ENCODE measurements at places on chromosomes 2 and 18. TPM values are rescaled to one million over a fixed set of nuclear protein-coding genes. Genes with fewer than 3 reads are reported as not detected.

DNA sequence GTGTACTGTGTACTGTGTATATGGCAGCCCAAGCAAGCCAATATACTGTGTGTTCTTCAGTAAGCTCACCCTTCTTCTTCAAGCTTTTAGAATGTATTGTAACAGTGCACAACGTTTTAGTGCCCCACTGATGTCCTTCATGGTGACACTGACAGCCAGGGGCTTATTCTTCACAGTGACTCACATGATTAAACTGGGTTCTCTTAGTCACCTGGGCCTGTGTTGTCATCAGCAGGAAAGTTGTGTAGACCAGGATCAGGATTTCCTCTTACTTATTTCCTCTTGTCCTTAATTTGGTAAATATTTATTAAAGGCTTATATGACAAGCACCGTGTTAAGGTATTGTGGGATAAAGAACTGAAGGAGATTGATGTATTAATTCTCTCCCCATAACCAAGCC is 67.9 kb upstream of the THOC1 start:
- no peak for DNase-seq

DNA sequence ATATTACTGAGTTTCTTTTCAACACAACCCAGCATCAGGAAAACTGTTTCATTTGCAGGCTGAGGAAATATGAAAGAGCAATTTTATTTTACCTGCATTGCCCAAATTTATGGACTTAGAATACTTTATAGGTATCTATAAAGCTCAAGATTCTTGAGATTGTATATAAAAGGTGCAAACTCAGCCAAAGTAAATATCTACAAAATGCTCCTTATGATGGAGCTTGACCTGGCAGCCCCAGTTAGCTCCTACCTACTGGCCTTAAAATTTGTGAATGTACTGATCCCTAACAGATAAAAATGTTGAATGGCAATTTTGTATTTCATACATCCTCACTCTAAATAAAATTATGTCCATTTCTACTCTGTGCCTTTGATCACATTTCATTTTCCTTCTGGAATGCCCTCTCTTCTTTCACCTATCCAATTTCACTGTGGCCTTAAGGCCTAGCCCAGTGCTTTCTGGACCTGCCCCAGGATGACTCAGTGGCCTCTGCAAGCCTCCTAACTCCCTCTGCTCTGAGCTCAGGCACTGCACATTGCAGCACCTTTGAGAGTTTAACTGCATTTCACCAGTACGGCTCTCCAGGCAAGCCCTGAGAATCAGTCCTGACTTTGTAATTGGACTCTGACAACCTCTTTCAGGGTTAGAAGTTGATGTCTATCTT is 125.9 kb downstream of the ANTXR1 start:
- DNase-seq = no peak

GRCh38 chr2:141380008-141380979 is 750.5 kb downstream of the LRP1B start:
- DNase-seq = no peak

DNA sequence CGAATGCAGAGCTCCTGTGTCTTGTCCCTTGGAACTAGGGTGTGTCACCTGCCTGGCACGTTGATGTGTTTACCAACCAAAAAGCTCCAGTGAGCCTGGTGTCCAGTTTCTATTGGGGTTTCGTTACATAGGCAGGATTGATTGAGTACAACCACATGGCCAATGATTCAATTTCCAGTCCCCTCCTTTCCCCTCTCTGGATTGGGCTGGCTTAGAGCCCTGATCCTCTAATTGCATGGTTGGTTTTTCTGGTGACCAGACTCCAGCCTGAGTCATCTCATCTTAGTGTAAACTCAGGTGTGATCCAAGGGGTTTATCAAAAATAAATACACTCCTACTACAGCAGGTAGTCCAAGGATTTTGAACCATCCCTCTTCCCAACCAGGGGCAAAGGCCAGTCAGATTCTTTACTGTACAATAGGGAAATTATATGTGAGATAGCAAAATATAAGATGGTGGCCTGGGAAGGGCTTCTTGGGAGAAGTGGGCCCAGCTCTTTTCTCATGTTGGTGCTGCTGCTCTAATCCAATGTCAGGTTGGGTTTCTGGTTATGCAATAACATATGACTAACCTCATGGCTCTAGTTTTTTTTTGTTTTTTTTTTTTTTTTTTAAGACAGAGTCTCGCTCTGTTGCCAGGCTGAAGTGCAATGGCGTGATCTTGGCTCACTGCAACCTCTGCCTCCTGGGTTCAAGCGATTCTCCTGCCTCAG is 64.7 kb upstream of the MGAT5 start:
- no peak for DNase-seq

GRCh38 chr2:84768840-84769239 is 112.0 kb downstream of the TRABD2A start:
- no peak for DNase-seq

DNA sequence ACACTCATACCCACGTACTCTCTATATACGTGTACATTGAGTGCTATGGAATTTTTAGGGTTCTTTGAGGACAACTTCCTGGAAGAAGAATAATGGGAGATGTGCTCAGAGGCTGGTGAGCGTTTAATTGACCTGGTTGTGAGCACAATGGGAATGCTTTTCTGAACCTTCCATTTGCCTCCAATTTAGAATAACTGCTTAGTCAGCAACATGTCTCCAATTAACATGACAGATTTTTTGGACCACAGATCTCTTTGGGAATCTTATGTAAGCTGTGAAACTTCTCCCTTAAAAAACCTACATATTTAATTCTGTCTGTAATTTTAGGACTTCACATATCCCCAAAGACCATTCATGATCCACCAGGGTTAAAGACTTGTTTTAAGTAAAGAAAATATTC is 166.7 kb upstream of the TNP1 start:
- no peak for DNase-seq

- DNase-seq = no peak
These were observed 26.8 kb upstream of the NABP1 start for GRCh38 chr2:191650896-191651773.

DNA sequence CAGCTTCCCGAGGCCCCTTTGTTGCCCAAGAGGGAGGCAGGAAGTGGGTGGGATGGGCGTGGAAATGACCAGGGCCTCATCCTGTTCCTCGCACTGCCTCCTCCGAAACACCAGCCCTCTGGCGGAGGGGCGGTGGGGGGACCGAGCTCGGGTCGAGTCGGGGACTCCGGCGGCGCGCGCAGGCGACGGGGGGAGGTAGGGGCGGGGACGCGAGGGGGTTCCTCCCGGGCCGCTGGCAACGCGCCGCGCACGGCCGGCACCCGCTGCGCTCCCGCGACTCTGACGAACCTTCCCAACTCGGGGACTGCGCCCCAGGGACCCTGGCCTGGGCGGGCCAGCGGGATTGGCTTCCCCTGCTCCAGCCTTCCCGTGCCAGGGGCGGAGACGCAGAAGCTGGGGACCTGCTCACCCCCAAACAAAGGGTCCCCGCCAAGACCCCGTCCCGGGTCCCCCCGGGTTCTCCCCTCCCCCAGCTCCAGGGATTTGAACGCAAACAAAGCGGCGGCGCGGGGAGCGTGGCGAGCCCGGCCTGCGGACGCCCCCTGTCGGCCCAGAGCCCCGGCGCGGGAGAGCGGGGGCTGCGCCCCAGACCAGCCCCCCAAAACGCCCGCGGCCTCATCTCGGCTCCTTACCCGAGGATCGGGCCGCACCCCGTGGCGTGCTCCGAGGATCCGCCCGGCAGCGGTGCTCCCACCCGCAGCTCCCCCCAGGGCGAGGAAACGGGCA is 1.2 kb downstream of the SEMA4C start:
- peak; percentile 97 for DNase-seq

GRCh38 chr2:153917570-153917969 is 45.8 kb downstream of the GALNT13 start:
- DNase-seq = no peak

- DNase-seq = no peak
These were observed 339.6 kb upstream of the DCC start for GRCh38 chr18:52000435-52000834.

DNA sequence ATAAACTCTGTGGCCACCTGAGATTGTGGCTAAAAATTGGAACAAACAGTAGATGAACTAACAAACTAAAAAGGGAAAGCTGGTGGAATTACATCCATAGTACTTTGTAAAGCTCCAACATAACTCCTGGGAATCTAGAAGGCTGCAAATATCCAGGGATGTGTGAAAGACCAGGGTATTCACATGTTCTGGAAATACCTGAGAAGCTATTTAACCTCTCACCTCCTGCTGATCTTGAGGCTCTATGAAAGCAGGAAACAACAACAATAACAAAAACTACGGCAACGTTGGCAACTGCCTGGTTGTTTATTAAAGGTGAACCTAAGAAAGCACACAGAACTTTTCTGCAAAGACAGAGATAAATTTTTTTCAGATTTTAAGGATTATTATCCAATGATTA is 171.3 kb downstream of the CCDC178 start:
- DNase-seq = no peak

DNA sequence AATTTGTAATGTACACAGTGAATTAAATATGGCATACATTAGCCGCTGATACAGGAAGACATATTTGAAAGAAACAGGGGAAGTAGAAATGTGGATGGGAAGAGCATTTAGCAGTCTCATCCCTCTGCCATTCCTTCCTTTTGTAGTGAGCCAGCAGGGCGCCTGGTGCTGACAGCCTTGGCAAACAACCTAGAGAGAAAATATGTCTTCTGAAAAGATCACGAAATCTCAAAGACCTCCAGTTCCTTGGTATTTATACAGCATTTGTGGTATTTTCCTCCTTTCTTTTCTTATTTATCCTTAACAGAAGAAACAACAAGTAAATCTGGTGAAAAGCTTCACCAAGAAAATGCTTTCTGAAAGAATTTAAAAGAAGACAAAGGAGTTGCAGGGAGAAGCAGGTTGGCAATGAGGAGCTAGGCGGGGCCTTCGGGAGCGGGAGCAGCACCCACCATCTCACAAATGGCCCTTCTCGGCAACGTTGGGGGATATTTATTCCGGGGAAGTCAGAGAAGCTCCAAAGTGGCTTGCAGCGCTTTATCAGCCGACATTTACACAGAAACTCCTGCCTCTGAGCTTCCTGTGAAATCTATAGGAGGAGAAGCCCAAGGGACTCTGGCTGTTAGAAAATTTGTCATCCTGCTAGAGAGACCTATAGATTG is 406.1 kb upstream of the NRP2 start:
- no peak for DNase-seq

GRCh38 chr2:178999476-178999875 is 50.5 kb downstream of the CCDC141 start:
- DNase-seq = no peak

GRCh38 chr2:233810385-233810784 is 32.3 kb downstream of the MROH2A start:
- DNase-seq = no peak

Gene ARMC9
- 38.5 TPM for polyA plus RNA-seq

Gene DLX1
- polyA plus RNA-seq = 0.07 TPM

Gene CXCR1
- polyA plus RNA-seq = not detected

Gene GREB1
- 2.7 TPM for polyA plus RNA-seq

Gene LTBP1
- polyA plus RNA-seq = 564 TPM

Gene OXER1
- polyA plus RNA-seq = not detected
